ENCODE measurements at places on chromosomes 6 and 20.

GRCh38 chr6:72825315-72825911, 203.5 kb downstream of the KCNQ5 start:
- peak; percentile 19 for DNase-seq

DNA sequence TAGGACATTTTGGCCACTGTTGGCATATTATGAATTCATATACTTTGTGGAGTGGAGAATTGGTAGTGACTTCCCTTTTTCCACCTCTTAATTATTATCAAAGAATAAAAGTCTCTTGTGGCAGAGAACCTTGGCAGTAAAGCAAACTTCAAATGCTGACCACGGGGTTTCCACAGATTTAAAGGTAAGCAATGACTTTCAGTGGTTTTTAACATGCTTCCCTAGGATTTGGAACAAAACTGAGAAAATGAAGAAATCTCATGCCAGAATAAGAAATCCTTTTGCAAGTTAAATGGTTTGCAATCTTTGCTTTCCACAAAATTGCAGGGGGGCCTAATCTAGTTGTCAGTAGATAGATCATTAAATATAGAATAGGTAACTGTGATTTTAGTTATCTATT, 2.0 kb upstream of the SDC4 start:
- DNase-seq = no peak

- DNase-seq = no peak
These were observed 324.9 kb downstream of the ARHGAP18 start for GRCh38 chr6:129385117-129385516.

DNA sequence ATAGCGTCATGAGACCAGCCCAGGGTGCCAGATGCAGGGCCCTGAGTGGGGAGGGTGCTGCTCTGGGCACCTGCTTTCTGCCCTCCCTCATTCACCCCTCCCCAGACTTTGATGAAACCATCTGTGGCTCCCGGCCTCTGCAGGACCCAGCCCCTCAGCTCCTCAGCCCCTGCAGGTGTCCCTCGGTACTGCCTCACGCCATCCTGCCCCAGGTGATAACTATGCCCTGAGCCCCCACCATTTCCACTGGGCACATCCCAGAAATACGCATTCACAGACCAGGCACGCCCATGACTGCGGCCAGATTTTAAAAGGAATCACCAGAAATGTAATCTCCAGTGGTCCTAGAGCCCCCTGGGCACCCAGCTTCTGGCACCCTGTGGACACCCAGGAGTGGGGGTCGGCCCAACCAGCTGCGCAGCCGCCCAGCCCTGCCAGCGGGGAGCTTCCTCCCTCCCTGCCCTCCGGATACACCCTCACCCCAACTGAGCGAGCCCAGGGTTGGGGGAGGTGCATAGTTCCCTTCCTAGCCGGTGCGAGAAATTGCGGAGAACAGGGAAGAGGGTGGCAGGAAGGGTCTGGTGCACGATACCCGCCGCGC, 615 bp upstream of the NTSR1 start:
- no peak for DNase-seq

DNA sequence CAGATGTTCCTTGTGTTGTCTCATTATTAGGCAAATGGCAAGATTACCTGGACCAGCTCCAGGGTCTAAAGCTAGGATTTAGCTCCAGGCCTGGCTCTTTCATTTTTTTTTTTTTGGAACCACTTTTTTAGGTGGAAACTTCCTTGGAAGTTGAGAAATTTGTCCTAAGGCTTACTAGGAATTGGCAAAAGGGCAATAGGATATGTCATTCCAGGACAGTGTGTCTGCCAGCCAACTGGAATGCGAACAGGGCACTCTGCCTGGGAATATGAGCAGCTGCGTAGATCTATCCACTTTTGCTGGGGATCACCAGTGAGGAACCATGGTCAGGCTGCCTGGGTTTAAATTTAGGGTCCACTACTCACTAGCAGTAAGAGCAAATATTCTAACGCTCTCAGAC, 304.0 kb downstream of the TSHZ2 start:
- no peak for DNase-seq

DNA sequence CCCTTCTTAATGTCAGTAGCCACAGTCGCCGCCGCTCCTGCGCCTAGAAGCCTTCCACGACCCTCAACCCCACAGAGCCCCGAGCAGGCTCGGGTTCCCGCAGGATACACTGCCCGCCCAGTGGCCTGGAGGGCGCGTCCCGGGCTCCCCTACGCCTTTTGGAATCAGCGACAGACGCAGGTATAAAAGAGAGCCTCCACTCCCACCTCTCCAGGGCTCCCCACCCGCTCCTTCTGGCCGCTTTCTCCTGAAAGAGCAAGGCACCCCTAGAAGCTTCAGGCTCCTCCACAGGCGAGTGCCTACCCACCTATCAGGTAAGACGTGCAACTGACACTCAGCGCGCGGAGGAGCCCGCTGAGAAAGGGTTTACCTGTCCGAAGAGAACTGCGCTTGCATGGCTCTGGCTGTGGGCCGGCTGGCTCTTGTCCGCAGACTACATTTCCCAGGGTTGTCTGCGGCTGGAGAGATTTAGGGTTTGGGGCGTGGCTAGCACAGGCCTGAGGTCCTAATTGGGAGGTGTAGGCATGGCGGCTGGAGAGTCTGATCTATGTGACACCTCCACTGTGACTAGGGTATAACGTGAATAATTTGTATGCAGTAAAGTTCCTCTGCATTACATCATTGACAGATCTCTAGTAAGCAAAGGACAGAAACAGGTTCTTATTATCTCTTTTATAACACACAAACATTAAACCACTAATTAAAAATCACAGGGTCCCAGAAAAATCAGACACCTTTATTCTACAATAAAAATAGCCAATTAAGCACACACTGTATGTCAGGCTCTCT, 13.5 kb upstream of the ZNF391 start:
- DNase-seq = peak; percentile 7

- DNase-seq = no peak
These were observed 748.7 kb downstream of the QKI start for GRCh38 chr6:164163239-164163638.

DNA sequence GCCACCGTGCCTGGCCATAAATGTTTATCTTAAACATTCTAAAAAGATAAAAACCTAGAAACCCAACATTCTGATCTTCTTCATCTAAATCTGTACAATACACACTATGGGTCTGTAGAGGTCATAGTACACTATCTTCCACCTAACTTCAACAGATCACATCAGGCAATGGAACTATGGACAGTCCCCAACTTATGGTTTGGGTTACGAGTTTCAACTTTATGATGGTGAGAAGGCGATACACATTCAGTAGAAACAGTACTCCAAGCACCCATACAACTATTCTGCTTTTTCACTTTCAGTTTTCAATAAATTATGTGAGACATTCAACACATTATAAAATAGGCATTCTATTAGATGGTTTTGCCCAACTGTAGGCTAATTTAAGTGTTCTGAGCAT, 23.1 kb downstream of the FKBP5 start:
- DNase-seq = no peak

DNA sequence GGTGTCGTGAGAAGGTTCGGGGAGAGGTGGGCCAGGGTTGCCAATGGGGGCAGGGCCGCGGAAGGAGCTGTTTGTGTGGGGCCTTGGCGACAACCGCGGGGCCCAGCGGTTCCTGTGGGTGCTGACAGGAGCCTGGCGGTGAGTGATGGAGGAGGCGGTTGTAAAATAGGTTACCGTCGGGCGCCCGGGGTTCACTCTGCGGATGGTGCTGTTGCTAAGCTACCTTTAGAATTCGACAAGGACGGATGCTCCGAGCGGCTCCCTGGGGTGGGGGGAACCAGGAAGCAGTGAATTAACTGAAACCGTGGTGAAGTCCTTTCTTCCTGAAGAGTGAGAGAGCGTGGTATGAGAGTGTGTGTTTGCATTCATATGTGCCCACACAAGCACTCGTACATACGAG, 61.7 kb downstream of the CDH22 start:
- DNase-seq = no peak

- no peak for DNase-seq
These were observed 19.7 kb upstream of the CITED2 start for GRCh38 chr6:139394027-139394649.

DNA sequence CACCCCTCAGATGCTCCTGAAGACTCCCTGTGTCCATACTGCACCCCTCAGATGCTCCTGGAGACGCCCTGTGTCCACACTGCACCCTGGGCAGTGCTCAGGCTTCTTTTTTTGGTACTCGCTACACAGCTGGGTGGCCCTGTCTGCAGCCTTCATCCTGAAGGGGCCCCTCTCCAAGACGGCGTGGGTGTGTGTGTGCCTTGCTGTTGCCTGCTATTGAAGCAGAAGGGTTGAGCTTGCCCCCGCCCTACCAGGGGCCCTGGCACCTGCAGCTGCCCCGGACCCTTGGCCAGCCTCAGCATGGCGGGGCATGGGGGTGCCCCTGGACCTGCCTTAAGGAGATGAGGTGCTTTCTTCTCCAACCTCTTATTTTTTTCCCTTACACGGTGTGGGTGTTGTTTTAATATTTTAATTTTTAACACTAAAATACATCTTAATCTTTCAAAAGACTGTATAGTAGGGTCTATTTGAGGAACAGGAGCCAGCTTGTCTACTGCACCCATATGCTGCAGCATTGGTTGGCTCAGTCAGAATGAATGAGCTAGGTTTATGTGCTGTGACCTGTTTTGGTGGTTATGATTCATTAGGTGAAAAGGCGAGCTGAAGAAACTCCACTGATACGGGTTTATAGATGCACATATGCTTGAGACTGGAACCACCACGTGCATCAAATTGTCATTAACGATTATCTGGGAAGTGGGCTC, 135.9 kb downstream of the AGPAT4 start:
- DNase-seq = no peak

DNA sequence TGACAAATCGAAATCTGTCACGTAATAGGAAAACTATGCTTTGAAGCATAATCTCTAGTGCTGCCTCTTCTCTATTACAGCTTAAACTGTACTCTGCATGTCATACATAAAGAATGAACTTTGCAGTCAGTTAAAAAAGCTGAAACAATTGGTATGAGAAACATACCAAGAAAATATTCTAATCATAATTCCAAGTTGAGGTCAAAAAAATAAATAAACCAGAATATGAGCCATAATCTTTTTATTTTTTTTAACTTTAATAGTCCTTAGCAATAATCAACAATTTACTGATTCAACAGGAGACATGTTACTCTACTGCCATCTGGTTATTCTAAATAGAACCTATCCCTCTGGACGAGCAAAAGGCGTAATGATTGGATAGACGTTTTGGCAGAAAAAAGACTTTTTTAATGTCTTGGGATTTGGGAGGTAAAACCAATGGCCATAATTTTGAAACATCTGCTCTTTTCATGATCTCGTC, 224.4 kb upstream of the FLRT3 start:
- no peak for DNase-seq

- DNase-seq = no peak
These were observed 165.1 kb upstream of the SLC24A3 start for GRCh38 chr20:19047040-19047950.
